ENCODE measurements at places on chromosomes 5 and 9. TPM values are rescaled to one million over a fixed set of nuclear protein-coding genes. Genes with fewer than 3 reads are reported as not detected.

SLC22A4 gene
- 0.34 TPM for polyA plus RNA-seq

F12 gene
- 1.1 TPM for polyA plus RNA-seq

CAPSL gene
- not detected for polyA plus RNA-seq

ACTBL2 gene
- polyA plus RNA-seq = not detected

F2RL2 gene
- polyA plus RNA-seq = 0.04 TPM

LPAR1 gene
- 5.5 TPM for polyA plus RNA-seq

PAEP gene
- polyA plus RNA-seq = not detected

C5orf52 gene
- polyA plus RNA-seq = not detected

LRRC19 gene
- polyA plus RNA-seq = 0.16 TPM

SHROOM1 gene
- polyA plus RNA-seq = 62.0 TPM

TAF11L2 gene
- not detected for polyA plus RNA-seq

PLAC8L1 gene
- polyA plus RNA-seq = 0.87 TPM

FOXD4 gene
- polyA plus RNA-seq = 0.38 TPM

TNFSF8 gene
- 0.05 TPM for polyA plus RNA-seq

TIMD4 gene
- polyA plus RNA-seq = not detected

CSF1R gene
- 1.9 TPM for polyA plus RNA-seq

PCDHB15 gene
- polyA plus RNA-seq = 2.8 TPM

SCAMP1 gene
- polyA plus RNA-seq = 4.4 TPM

PITX1 gene
- polyA plus RNA-seq = 0.15 TPM

Data from pancreas (tissue), 10 donors.